Heart right ventricle (tissue), 16 donors: ENCODE measurements at places on chromosomes 5 and 9. TPM values are rescaled to one million over a fixed set of nuclear protein-coding genes. Genes with fewer than 3 reads are reported as not detected.

GRCh38 chr5:95533761-95534160, 21.0 kb downstream of the SKIC3 start:
- no peak overlapping the region for H3K4me3 ChIP-seq
- H3K4me1 ChIP-seq, result peaks cover 7% of the 10 kb centered on the region

DNA sequence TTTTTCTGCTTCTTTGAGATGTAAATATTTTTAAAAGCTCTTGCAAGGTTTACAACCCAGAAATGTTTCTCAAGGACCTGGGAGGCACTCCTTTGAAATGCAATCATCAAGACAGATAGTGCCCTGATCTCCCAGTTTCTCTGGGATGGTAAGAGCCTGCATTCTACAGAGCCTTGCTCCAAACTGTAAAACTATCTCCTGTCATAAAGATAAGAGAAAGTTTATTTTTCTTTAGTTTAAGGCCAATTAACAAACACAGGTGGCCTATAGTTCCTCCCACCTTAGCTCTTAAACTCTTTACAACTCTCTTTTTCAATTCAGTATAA, 1231.1 kb upstream of the NUDT12 start:
- no peaks in the 10 kb centered on the region for H3K27me3 ChIP-seq
- H3K36me3 ChIP-seq, result no peaks in the 10 kb centered on the region
- DNase-seq, result no peak

- H3K27me3 ChIP-seq, result no peaks in the 10 kb centered on the region
- H3K4me3 ChIP-seq, result no peak overlapping the region
Measured at GRCh38 chr5:90022002-90022710, 387.4 kb downstream of the CETN3 start.

LRRC14B gene
- 80.0 TPM for total RNA-seq

GRCh38 chr5:42876375-42876844, 64.7 kb upstream of the SELENOP start:
- no peaks in the 10 kb centered on the region for H3K27me3 ChIP-seq
- no peak overlapping the region for H3K27ac ChIP-seq
- no peak for DNase-seq
- H3K36me3 ChIP-seq, result no peaks in the 10 kb centered on the region

GRCh38 chr9:92395617-92396016, 8.8 kb downstream of the OGN start:
- H3K4me3 ChIP-seq, result no peak overlapping the region
- H3K4me1 ChIP-seq, result peaks cover 4% of the 10 kb centered on the region
- no peak for DNase-seq
- no peaks in the 10 kb centered on the region for H3K27me3 ChIP-seq
- H3K36me3 ChIP-seq, result no peaks in the 10 kb centered on the region

BAAT gene
- 0.07 TPM for total RNA-seq

DNA sequence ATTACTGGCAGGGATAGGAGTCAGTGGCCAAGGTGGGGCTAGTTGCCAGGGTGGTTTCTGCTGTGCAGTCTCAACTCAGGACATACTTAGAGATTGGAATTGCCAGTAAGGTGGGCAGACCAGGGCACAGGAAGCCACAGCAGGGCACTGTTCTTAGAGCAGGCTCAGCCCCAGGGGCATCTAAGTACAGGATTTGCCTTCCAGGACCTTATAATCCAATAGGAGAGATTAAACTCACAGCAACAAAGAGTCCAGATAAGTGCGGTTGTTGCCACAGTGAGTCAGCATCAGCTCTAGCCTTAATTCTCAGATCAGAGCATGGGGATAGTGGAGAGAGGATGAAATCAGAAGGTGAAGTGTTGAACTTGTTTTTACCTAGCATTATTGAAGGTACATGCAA, 265.8 kb upstream of the TRPC7 start:
- H3K27ac ChIP-seq, result no peak overlapping the region
- DNase-seq, result no peak
- H3K36me3 ChIP-seq, result no peaks in the 10 kb centered on the region
- H3K27me3 ChIP-seq, result peaks cover 8% of the 10 kb centered on the region

DNA sequence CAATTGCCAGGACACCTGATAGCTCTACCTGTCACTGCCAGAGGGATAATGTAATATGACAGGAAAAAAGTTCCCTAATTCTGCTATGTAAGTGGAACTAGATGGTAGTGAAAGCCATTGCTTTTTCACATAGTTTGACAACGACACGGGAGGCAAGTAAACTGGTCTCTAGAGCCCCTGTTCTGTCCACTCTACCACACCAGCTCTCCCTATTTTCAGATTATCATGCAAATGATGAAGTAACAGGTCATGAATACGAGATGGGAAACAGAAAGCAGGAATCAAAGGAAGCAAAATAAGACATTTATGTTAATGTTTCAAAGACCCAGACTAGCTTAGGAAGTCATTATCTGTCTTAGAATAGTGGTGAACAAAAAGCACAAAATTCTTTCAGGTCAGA, 56.2 kb downstream of the TAF11L14 start:
- H3K4me1 ChIP-seq, result no peaks in the 10 kb centered on the region
- DNase-seq, result no peak
- no peak overlapping the region for H3K4me3 ChIP-seq
- no peaks in the 10 kb centered on the region for H3K27me3 ChIP-seq
- no peak overlapping the region for H3K27ac ChIP-seq

- no peaks in the 10 kb centered on the region for H3K36me3 ChIP-seq
- peaks cover 8% of the 10 kb centered on the region for H3K4me1 ChIP-seq
- no peak for DNase-seq
- no peak overlapping the region for H3K27ac ChIP-seq
- peaks cover 44% of the 10 kb centered on the region for H3K27me3 ChIP-seq
Measured at GRCh38 chr9:129667850-129668249, 2.4 kb downstream of the PRRX2 start.

GRCh38 chr5:177403102-177403791, 2.8 kb upstream of the PFN3 start:
- H3K36me3 ChIP-seq, result no peaks in the 10 kb centered on the region
- H3K4me3 ChIP-seq, result peak overlapping the region; percentile 63
- DNase-seq, result no peak

DNA sequence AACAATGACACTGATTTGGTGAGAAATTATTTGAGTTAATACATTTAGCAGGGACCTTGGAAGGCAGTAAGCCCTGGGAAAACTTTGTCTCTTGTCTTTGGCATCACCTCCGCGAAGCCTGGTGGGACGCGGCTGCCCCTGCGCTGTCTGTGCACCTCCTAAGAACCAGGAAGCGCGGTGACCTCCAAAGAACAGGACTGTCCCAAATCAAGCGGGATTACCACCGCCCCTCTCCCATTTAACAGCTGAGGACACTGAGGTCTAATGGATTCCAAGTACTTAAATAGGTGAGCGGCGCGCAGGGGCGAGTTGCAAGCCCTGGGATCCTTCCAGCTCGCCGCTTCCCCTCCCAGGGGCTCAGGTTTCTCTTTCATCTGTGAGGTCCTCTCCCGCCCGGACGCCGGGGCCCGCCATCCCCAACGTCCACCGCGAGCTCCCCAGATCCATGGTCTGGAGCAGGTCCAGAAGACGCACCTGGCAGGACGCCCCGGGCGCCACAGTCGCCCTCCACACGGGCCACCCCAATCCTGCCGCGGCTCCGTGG, 432 bp downstream of the STARD4 start:
- peak overlapping the region; percentile 18 for H3K27ac ChIP-seq
- H3K4me1 ChIP-seq, result peaks cover 40% of the 10 kb centered on the region
- DNase-seq, result peak; percentile 44
- H3K36me3 ChIP-seq, result no peaks in the 10 kb centered on the region
- H3K4me3 ChIP-seq, result peak overlapping the region; percentile 86

GRCh38 chr5:1659100-1659981, 135.6 kb upstream of the LPCAT1 start:
- H3K27me3 ChIP-seq, result peaks cover under 1% of the 10 kb centered on the region
- no peak overlapping the region for H3K4me3 ChIP-seq
- no peaks in the 10 kb centered on the region for H3K36me3 ChIP-seq
- no peaks in the 10 kb centered on the region for H3K4me1 ChIP-seq
- no peak for DNase-seq
